ENCODE measurements at places on chromosomes 12 and 14. TPM values are rescaled to one million over a fixed set of nuclear protein-coding genes. Genes with fewer than 3 reads are reported as not detected.

Gene CPM
- 34.2 TPM for total RNA-seq

Gene ADSS1
- 3.9 TPM for total RNA-seq

Gene TMEM52B
- total RNA-seq = not detected

Gene KRT8
- total RNA-seq = 10.6 TPM

Gene FOXG1
- total RNA-seq = not detected

Gene NCKAP5L
- 10.7 TPM for total RNA-seq

Gene PPFIA2
- not detected for total RNA-seq

All from epithelial cell of umbilical artery (primary cell).